AG08395 (cell line): ENCODE measurements at places on chromosomes 7 and 10.

GRCh38 chr7:118325450-118325808 lies 100.9 kb downstream of the ANKRD7 start:
- no peak for DNase-seq

DNA sequence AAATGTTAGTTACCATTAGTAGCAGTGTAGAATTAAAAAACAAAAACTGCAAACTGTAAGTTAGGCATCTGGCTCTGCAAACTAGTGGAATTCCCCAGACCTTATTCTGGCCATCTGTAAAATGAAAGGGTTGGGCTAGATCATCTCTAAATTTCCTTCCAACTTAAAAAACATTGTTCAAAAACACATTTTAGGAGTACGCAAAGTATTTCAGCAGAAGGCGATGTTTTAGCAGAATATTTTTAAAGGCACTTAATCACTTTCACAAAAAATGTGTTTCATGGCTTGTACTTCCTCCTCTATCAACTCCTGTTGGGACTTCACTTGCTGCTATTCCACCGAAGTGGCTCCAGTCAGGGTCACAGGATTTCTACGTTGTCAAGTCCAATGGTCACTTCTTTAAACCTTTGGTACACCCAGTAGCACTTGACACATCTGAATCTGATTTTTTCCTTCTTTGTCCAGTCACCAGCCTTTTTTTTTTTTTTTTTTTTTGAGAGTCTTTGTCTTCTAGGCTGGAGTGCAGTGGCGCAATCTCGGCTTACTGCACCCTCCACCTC lies 169.0 kb downstream of the AHR start:
- DNase-seq, result peak; percentile 18

DNA sequence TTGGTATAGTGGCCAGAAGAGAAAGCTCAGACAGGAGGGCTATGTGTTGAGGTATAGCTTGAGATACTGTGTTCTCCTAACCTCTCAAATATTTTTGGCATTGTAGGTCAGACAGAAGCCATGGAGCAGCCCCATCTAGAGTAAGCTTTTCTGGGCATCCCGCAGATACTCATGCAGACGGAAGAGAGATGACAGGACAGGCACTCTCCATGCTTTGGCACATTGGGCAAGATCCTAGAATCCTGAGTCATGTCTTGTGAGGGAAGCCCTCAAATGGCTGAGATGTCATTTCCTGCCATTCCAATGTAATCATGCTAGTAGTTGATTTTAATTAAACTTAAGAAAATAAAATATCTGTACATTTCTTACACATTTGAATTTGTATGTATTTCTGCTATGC lies 16.8 kb upstream of the KIF20B start:
- DNase-seq, result peak; percentile 53

DNA sequence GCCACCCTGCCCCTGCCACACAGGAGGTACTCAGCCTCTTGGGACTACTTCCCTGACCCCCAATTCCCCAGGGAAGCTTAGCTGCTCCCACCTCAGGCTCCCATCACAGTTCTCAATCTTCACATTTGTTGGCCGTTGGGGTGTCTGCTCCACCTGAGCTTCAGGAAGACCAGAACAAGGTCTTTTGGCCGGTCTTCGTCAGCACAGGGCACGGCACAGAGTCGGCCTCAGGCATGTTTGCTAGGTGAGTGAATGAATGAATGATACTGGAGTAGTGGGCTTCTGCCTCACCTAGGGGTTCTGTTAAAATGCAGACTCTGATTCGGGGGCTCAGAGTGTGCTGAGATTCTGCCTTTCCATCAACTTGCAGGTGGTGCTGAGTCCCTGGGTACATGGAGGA lies 20.3 kb downstream of the GPRIN2 start:
- no peak for DNase-seq

- peak; percentile 27 for DNase-seq
These were observed 66.1 kb downstream of the MBL2 start for GRCh38 chr10:52706332-52707070.

- DNase-seq, result no peak
These were observed 32.3 kb upstream of the PPIF start for GRCh38 chr10:79314761-79315601.

DNA sequence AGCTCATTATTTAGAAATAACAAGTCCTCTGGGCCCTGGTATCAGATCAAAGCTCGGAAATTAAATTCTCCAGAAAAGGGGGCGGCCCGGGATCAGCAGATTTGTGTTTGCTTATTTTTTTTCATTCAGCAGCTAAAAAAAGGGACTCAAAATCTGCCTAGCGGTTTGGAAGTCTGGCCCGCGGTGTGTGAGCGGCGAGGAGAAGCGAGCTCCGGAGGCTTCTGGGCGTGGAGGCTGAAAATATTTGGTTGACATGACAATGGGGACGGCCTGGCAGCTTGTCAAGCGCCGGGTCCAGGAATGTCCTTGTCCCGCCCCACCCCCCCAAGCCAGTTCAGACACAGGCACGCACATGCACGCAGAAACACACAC lies 43.4 kb downstream of the FOXL3 start:
- DNase-seq, result peak; percentile 54

DNA sequence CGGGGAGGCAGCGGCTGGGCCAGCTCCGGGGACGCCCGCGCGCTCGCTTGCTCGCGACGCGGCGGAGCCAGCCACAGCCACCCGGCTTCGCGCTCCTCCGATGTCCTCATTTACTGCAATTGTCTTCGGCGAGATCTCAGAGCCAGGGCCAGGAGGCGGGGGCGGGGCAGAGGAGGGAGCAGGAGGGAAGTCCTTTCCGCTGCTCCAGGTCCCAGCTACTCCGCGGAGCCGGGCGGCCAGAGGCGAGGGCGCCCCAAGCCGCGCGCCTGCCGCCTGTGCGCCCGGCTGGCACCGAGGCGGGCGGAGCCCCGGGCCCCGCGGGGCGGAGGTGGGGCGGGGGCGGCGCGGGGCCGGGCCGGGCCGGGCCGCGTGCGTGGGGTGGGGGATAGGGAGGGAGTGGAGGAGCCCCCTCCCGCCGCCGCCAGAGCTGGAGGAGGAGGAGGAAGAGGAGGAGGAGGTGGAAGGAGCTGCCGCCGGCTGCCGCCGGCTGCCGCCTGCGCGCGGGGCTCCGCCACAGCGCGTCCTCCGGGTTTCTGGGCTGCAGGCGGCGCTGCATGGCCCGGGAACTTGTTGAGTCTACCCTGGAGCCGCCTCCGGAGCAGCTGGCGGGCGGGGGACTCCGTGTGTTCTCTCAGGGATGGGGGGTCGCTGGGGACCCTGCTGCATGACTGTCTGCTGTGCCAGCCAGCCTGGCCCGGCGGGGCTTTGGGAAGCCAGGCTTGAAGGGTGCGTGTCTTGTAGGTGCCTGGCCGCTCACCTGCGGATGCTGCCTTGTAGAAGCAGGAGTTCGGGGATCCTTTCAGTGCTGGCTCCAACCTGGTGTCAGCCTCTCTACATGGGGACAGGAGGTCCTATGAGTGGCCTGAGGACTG lies at the start of gene INSYN2A:
TSS of gene INSYN2A (minus strand) at position 310 of the 872 bp plus-strand sequence. CDS start 20,196 bp downstream, outside the sequence.
- DNase-seq, result peak; percentile 64

DNA sequence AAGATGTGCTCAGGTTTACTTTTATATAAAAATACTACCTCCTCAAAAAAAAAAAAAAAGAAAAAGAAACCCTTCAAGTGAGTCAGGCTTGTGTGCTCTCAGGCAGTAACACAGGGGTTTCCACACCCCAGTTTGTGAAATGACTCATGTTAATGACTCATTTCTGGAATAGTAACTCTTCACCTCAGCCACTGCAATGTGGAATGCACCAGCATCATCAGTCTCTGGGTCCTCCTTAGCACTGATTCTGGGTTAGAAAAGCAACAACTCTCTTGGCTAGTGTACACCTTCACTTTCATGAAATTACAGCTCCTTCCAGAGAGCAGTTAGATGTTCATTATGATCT lies 110.6 kb downstream of the EMX2 start:
- DNase-seq, result peak; percentile 97

DNA sequence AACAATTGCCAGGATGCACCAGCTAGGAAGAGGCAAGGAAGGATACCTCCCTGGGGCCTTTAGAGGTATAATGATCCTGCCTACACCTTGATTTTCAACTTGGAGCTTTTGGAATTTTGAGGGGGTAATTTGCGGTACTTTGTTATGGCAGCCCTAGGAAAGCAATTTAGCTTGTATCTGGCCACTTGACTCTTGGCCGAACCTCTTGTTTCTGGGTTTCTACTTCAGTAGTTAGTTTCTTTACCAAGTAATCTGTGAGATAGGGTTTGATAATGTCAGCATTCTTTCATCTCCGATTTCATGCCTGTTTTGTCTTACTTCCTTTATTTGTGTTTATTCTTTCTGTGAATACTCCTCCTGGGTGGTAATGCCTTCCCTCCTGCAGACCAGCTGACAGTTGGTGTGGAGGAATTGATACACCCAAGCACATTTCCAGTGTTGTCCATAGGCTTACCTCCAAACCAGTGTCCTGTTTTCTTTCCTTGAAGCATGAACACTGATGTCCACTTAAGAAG lies 163.7 kb downstream of the SND1 start:
- DNase-seq, result no peak

GRCh38 chr10:99521765-99522469 lies 10.8 kb upstream of the NKX2-3 start:
- DNase-seq, result no peak

DNA sequence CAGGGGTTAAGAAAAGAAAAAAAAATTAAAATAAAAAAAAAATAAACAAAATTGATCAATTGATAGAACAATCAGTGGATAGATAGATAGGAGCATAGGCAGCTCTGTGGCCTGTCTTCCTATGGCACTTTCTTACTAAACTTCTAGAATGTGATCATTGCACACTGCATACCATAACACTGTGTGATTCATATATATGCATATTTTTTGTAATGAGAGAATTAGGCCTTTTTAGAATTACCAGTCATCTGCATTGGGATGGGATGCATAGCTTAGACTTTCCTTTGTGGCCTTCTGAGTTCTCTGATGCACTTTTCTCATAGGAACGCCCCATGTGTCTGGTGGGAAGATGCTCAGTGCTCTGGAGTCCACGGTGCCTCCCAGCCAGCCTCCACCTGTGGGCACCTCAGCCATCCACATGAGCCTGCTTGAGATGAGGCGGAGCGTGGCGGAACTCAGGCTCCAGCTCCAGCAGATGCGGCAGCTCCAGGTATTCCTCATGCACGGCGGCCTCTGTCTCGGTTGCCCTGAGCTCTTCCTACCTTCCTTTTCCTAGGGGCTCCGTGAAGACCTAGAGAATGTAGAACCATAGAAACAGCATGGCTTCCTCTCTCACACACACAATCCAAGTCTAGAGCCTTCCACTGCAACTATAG lies 222.5 kb downstream of the ARHGAP21 start:
- no peak for DNase-seq

- DNase-seq, result no peak
These were observed 5.1 kb downstream of the ALOX5 start for GRCh38 chr10:45378914-45379726.

- no peak for DNase-seq
These were observed 55.5 kb downstream of the HIBADH start for GRCh38 chr7:27607210-27607606.

- peak; percentile 93 for DNase-seq
These were observed 380.3 kb upstream of the SEMA3C start for GRCh38 chr7:81298951-81299666.

DNA sequence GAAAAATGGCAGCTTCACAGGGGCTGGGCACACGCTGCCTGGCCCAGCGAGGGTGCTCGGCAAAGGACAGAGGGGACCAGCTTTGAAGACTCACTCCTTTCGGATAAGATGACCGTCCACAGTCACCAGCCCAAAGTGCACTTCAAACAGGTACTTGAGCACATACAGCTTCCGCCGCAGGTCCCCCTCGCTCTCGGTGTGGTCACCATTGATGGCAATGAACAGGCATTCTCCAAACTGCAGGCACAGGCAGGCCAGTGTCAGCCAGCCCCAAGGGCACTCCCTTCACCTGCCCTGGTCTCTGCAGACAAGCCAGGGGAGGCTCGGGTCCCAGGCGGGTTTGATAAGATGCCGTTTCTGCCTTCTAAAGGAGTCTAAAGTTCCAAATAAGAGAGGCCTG lies 11.6 kb downstream of the HPS1 start:
- no peak for DNase-seq

GRCh38 chr7:154568346-154568745 lies 434.6 kb downstream of the PAXIP1 start:
- no peak for DNase-seq

DNA sequence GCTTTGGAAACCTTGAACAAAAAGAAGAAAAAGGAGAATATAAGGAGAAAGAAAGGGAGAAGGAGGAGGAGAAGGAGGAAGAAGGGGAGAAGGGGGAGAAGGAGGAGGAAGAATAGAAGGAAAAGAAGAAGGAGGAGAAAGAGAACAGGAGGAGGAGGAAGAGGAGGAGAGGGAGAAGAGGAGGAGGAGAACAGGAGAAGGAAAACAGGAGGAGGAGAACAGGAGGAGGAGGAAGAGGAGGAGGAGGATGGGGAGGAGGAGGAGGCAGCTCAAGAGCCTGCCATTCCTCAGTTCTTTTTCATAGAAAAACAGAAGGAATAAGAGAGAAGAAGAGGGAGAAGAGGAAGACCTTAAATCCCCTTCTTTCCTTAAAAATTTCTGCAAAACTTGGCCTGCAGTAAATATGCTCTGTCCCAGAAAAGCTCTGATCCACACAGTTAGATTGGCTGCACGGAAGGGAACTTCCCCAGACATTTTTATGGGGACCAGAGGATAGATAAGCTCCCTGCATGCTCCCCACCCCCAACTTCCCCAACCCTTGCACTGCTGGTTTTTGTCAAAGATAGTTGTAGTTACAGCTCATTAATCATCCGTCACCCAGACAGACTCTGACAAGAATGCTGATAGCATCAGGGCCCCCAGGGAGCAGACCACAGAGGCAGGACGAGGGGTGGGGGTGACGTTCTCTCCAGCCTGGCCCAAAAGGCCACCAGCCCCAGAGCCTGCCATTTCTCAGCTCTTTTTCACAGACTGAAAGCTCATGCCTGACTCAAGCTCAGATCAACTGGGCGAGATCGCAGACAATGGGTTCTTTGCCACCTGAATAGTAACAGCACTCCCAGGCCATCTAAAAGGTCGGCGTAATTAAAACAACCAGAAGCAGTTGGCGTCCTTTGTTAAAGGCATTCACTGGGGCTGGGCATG lies 34.5 kb upstream of the LYZL1 start:
- no peak for DNase-seq

DNA sequence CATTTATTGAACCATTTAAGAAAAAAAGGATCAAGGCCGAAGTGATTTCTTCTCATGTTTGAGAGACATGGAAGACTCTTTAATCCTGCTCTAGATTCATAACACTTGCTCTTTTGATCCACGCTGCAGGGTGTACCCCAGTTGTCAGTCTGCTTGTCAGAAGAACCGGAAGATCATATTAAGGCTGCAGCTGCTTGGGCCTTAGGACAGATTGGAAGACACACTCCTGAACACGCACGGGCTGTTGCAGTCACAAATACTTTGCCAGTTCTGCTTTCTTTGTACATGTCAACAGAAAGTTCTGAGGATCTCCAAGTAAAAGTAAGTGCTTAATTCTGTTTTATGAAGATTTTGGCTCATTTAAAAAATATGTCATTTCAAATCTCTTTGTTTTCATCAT lies 46.3 kb downstream of the SPAG6 start:
- no peak for DNase-seq
